ENCODE measurements at places on chromosomes 2 and 18. TPM values are rescaled to one million over a fixed set of nuclear protein-coding genes. Genes with fewer than 3 reads are reported as not detected.

SH3RF3 gene
- total RNA-seq: 10.1 TPM

POTEI gene
- 0.21 TPM for total RNA-seq

SPDYA gene
- 4.2 TPM for total RNA-seq

SP140L gene
- 6.7 TPM for total RNA-seq

CDC42EP3 gene
- 20.7 TPM for total RNA-seq

DNA sequence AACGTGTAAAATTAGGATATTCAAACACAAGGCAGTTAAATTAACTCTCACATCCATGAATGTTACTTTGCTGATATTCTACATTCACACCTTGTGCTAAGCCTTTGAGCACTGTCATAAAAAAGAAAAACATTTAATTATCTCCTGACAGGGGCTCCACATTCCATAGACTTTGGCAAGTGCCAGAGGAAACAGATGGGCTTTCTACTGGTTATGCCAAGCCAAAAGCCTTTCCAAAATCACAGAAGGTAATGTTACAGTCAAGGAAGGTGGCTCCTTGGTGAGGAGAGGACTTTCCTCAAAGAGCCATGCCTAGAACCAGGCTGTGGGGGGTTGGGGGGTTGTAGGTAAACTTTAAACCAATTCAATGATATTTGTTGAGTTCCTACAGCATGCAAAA lies 12.4 kb downstream of the MYO5B start:
- no peak for DNase-seq

DNA sequence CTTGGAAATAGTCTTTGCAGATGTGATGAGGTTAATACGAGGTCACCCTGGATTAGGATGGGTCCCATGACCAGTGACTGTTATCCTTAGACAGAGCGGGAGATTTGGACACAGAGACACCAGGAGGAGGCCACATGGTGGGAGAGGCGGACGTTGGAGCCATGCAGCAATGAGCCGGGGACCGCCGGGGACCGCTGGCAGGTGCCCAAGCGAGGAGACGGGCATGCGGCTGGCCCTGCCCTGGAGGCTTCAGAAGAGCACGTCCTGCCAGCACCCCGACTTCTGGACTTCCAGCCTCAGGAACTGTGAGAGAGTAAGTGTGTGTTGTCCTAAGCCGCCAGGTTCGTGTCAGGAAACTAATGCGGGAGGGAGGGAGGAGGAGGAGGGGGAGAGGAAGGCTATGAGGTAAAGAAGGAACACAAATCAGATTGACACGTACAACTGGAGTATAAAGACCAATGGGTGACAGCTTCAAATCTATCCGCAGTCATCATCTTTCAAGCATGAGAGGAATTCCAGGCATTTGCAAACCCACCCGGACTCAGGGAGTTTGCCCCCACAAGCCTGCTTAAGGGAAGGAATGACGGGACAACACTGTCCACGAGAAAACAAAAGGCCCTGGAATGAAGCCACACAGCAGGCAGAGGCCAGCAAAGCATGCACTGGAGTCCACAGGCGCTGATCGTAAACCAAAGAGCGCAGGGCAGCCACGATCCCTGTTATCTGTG lies 11.6 kb upstream of the BOK start:
- peak; percentile 83 for DNase-seq

DNA sequence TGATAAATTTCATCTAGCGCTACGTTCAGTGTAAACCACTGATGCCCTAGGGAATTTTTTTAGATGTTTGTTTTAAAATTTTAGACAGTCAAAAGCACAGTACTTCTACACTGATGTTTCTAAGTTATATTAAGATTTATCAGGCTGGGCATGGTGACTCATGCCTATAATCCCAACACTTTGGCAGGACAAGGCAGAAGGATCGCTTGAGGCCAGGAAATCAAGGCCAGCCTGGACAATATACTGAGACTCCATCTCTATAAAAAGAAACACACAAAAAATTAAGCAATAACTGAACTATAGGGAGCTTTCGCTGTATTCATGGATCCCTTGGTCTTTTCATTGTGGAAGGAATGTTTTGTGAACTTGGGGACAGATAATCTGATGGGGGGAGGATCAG lies 50.6 kb upstream of the MAPRE2 start:
- DNase-seq: no peak

- no peak for DNase-seq
Observed at GRCh38 chr2:41000906-41001305, 549.0 kb upstream of the SLC8A1 start.

GRCh38 chr2:239751679-239752355 lies 273.3 kb downstream of the NDUFA10 start:
- DNase-seq: peak; percentile 48

GRCh38 chr2:120699292-120699691 lies 36.4 kb upstream of the GLI2 start:
- no peak for DNase-seq
